Esophagus mucosa (tissue), 1 donor: ENCODE measurements at places on chromosomes 6 and 20. TPM values are rescaled to one million over a fixed set of nuclear protein-coding genes. Genes with fewer than 3 reads are reported as not detected.

The AVP gene
- not detected for total RNA-seq

The PLG gene
- total RNA-seq, result 0.12 TPM

The KIF6 gene
- 0.24 TPM for total RNA-seq

GRCh38 chr6:33700391-33701050 is 11.0 kb downstream of the UQCC2 start:
- ATAC-seq, result peak; percentile 68

- ATAC-seq, result no peak
Observed at GRCh38 chr6:220312-220711, 72.0 kb upstream of the DUSP22 start.

DNA sequence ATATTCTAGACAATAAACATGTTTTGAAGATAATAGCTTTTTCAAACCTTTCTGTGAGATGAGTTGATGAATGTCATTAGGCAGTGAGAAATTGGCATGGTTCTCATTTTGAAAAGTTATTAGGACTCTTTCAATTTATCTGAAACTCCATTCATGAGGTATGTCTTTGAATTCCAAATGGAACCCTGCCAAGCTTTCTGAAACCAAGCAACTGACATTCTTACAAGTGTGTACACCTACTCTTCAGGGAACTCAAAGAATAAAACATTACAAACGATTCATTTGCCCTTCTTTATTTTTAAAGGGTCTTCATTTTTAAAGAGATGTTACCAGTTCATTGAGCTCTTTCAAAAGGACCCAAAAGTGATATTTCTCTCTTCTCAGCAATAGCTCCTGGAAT is 2.1 kb upstream of the TRDN start:
- ATAC-seq, result no peak

GRCh38 chr20:21230686-21231085 is 72.4 kb upstream of the XRN2 start:
- no peak for ATAC-seq

GRCh38 chr6:26241033-26241895 is 123.7 kb upstream of the BTN3A2 start:
- no peak for ATAC-seq

- peak; percentile 30 for ATAC-seq
Observed at GRCh38 chr6:156687789-156688619, 89.2 kb upstream of the ARID1B start.
